Activated naive CD4-positive, alpha-beta T cell (primary cell): ENCODE measurements at places on chromosomes 6 and 20.

- no peak for DNase-seq
Observed at GRCh38 chr6:31794294-31794865, 1.2 kb downstream of the VARS1 start.

GRCh38 chr6:33405386-33405940 lies 5.4 kb upstream of the PHF1 start:
- no peak for DNase-seq

GRCh38 chr6:160393891-160394653 lies 45.9 kb downstream of the SLC22A3 start:
- no peak for DNase-seq

DNA sequence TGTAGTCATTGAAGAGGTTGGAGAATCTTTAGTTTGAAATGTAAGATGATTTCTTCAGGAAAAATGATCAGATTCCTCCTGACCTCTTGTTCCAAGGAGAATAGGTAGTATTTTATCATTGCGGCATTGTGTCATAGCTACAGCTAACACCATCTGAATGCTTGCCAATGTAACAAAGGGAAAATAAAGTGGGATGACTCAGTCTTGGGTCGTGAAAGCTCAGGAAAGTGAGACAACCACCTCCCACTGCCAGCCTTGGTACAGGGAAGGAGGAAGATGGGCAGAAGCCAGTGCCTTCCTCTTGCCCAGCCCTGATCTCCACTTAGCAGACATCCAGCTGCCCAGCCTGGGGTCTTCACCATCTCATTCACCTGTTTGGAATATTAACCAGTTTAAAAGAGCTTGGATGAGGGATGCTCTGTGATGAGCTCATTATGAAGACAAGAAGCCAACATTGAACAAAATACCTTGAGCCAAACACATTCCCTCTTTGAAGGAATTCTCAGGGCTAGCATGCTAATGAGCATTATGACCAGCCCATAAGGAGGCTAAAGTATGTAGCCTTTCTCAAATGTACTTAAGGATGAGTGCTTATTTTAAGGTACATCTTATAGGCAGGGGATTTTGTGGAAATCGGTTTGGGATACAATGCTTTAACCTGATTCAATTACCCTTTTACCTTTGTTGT lies 40.0 kb upstream of the APCDD1L start:
- DNase-seq, result no peak

GRCh38 chr6:13495112-13495776 lies 7.8 kb upstream of the GFOD1 start:
- DNase-seq, result no peak

DNA sequence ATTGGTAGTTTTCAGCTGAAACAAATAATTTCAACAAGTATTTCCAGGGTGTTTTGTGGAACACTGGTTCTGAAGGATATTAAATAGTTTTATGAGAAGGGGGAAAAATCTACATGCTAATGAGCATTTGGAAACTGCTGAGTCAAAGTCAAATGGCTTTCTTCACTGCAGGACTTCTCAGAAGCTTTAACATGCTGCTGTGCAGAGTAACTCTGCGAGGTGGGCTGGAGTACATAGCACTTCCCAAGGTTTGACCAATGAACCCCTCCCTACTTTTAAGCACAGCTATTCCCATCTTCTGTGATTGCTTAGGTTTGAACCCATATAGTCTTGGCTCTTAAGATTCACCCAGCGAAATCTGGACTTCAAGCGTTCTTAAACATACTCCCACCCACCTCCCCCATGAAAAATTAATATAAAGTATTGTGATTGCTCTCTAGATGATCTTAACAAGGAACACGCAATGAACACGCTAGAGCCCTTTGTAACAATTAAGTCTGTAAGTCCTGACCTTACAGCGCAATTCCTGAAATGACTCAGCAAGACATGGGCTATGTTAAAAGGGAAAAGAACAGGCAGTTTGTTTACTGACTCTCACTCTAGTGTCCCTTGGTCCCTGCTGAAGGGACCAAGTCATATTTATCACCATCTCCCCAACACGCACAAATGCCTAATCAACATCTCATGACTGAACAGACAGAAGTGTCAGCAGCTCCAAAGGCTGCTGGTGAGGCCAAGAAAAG lies 105.2 kb downstream of the NFATC2 start:
- DNase-seq, result no peak

GRCh38 chr6:87672641-87673040 lies 29.4 kb downstream of the AKIRIN2 start:
- no peak for DNase-seq

DNA sequence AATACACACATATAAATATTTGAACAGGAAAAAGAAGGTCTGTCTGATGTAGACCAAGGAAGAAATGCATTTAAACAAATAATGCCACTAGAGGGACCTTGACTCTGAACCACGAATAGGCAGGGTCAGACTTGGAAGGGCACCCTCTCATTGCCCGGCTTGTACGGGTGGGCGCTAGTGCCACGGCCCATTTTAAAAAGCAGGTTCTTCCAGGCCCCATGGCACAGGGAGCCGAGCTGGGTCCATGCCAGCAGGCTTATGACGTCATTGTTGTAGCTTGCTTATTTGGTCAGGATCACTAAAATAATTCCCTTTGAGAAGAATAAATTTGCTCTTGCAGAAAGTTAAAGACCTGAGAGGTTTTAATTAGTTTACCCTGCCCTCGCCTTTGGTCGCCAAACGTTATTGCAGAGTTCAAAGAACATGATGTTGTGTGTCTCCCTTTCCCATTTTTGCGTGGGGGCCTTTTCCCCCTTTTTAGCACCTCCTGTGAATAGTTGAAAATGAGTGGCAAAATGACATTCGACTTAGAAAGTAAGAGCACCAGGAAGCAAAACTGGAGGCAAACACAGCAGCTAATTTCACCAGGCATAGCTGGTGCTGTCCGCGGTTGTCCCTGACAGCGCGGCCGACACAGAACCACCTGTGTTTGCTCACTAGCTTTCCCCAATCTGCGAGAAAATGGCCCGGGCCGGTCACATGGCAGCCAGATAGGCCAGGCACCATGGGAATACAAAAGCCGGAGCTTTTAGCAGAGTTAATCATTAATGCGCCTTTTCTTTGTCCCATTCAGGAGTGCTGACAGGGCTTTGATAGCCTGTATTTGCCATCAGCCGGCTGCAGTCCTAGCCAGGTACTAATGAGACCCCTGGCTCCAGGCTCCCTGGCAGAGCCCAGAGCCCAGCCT lies 93.8 kb downstream of the FOXA2 start:
- no peak for DNase-seq

DNA sequence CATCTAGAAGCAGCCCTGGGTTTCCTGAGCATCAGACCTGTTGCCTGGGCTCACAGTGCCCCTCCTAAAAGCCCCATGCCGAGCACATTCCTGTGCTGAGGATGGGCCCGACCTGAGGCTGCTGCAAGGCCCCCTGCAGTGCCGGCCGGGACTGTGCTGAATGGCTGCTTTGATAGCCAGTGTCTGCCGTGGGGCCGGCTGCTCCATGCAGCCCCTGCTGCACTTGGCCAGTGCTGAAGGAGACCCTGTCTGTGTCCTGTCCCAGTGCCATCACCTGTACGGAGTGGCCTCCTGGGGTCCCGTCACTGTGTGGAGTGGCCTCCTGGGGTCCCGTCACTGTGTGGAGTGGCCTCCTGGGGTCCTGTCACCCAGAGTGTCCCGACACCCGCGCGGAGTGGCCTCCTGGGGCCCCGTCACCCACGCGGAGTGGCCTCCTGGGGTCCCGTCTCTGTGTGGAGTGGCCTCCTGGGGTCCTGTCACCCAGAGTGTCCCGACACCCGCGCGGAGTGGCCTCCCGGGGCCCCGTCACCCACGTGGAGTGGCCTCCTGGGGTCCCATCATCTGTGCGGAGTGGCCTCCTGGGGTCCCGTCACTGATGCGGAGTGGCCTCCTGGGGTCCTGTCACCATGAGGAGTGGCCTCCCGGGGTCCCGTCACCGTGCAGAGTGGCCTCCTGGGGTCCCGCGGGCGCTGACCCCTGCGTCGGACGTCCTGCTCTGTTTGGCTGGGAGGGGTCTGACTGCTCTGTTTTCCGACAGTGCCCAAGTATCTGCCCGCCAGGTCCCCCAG lies 7.0 kb downstream of the COL9A3 start:
- DNase-seq, result no peak
